ENCODE measurements at places on chromosomes 3 and 15. TPM values are rescaled to one million over a fixed set of nuclear protein-coding genes. Genes with fewer than 3 reads are reported as not detected.

- no peak for DNase-seq
Observed at GRCh38 chr3:48226939-48227338, 3.6 kb downstream of the CAMP start.

DNA sequence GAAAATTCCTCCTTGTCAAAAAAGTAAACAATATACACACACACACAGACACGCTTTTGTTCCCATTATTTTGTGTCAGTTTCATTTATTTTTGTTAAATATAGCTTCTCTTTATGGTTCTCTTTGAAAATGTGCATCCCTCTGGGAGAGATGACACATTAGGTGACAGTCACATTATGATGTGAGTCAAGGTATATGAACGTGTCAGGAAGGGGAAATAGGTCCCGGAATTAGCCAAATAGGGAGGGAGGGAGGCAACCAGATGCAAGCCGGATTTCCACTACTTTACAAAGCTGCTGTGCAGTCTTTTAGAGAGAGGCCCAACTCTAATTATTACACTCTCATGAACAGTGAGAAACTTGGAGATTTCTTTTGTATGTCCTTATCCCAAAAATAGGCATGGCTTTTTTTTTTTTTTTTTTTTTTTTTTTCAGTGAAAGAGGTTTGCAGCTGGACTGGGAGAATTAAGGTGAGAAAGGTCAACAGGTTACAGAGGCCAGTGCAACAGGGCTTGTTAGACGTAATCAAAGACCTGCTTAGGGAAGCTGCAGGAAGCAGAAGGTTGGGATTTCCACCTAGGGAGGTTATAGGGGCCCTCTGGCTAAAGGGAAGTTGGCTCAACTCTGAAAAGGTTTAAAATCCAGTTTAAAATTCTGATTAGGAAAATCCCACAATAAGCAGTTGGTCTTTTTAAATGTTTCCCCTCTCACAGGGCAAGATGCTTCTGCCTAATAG lies 240.5 kb upstream of the UBE2E1 start:
- no peak for DNase-seq

The GHRL gene
- total RNA-seq = not detected

- DNase-seq = no peak
Observed at GRCh38 chr3:169661361-169662131, 2.0 kb downstream of the MECOM start.

DNA sequence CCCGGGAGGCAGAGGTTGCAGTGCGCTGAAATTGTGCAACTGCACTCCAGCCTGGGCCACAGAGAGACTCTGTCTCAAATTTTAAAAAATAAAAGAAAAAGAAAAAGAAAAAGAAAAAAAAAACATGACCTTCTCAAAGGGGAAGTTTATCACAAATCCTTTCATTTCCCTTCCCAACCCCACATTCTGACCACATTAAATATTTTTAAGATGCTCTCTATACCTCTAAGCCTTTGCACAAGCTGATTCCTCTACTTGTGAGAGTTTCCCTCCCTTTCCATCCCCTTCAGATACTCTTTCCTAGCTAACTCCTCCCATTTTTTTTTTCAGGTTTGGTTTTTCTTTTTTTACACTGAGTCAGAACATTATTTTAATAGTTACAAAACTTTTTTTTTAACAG lies 4.0 kb downstream of the HIGD1A start:
- no peak for DNase-seq

The ERICH6 gene
- total RNA-seq = not detected

DNA sequence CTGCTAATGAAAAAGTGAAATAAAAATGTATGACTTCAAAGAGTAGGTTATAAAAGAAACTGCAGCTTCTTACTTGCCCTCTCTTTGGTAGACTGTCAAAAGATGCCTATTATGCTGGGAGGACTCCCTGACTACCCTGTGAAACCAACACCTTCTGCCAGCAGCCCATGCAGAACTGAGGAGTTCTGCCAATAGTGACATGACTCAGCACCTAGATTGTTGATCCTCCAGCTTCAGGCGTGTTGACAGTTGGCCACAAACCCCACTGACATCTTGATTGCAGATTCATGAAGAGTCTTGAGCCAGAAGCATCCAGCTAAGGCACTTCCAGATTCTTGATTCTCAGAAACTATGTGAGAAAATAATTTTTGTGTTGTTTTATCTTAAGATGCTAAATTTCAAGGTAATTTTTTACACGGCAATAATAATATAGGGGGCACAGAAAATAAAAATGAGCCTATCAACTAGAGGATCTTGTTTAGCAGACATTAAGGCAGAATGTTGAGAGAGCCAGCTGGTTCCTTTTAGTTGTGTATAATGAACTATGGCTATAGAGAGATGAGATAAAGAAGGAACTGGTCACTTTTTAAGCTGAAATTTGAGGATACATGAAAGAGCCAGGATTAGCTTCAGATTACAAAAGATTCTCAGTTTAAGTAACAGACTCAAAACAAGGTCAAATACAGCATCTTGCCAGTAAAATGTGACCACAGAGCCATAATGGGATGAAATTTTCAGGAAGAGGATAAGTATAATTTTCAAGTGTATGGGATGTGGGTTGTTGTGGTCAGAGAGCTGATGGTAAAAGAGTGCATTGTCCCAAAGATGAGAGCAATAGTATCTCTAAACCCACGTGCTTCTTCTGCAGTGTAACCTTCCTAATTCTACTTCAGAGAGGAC lies 588.7 kb upstream of the CBLB start:
- no peak for DNase-seq

- no peak for DNase-seq
Observed at GRCh38 chr15:78708713-78709260, 67.8 kb upstream of the CHRNB4 start.

The GOLGA6B gene
- total RNA-seq = not detected

- DNase-seq = no peak
Observed at GRCh38 chr15:33545866-33546265, 235.1 kb downstream of the RYR3 start.

- no peak for DNase-seq
Observed at GRCh38 chr3:10119376-10119775, 3.9 kb downstream of the BRK1 start.

Measured in glomerular endothelial cell (primary cell).